ENCODE measurements at places on chromosomes 16 and 17.

DNA sequence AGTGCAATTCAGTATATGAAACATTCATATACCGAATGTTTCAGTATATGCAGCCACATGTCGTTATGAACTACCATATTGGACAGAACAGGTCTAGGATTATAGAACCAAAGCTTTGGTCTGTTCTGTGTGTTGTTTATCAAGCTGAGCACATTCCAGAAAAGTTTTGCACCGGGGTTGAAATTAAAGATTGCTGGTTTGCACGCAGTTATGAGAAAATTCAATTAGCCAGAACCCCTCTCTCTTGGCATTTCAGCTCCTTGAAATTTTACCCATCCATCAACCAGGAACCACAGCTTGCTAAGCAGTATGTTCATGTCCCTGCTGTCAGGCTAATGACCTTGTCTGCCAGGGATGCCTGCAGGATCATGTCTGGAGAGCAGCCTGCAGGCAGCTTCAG lies 9.5 kb downstream of the KRT32 start:
- no peak for DNase-seq

- DNase-seq = no peak
These were observed 11.5 kb upstream of the TPPP3 start for GRCh38 chr16:67404740-67405226.

- DNase-seq = no peak
These were observed 86.8 kb downstream of the WWP2 start for GRCh38 chr16:69848637-69849545.

DNA sequence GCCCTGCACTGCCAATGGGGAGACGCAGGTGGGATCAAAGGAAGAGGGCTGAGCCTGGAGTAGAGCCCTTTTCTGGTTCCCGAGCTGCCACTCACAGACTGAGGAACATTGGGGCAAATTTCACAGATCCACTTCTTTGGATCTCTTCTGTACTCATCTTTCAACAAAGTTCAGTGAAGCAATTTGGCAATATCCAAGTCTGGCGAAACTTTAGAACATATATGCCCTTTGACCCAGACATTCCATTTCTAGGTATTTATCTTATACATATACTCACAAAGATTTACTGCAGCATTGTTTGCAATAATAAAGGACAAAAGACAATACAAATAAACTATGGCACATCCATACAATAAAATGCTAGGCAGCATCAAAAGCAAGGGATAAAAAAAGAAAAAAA lies 4.9 kb downstream of the ZDHHC1 start:
- DNase-seq = no peak

- DNase-seq = no peak
These were observed at the start of gene MYL4 for GRCh38 chr17:47208744-47209488. TSS of gene MYL4 (plus strand) at chr17:47209348. CDS start at chr17:47209423, 75 bp downstream.

- DNase-seq = no peak
These were observed 275.7 kb downstream of the TOX3 start for GRCh38 chr16:52271088-52271750.
